ENCODE measurements at places on chromosomes 6 and 20. TPM values are rescaled to one million over a fixed set of nuclear protein-coding genes. Genes with fewer than 3 reads are reported as not detected.
A peak's percentile ranks its signal among the peaks of the same experiment; 100 is the strongest.

GRCh38 chr6:82589509-82590206 is 226.0 kb downstream of the TPBG start:
- DNase-seq, result no peak

- no peak for DNase-seq
Observed at GRCh38 chr6:132330759-132331158, 70.5 kb downstream of the MOXD1 start.

- DNase-seq, result no peak
Observed at GRCh38 chr6:27889628-27890444, 22.4 kb downstream of the OR2B2 start.

DNA sequence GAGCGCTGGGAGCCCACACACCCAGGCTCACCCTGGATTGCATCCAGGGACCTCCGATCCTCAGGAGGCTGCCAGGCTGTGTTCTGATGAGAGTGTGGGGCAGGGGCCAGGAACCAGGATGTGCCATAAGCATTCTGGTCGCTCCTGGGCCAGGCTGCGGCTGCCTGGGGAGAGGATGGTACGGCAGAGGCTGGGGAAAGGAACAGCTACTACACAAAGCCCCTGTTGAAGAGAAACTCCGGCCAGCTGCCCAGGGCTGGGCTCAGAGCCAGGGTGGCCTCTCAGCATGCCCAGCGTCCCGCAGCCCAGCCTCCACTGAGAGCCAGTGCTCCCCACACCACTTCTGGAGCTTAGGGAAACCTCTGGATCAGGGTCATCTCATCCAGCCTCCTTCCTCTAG is 21.7 kb upstream of the OCSTAMP start:
- DNase-seq, result peak; percentile 75

DNA sequence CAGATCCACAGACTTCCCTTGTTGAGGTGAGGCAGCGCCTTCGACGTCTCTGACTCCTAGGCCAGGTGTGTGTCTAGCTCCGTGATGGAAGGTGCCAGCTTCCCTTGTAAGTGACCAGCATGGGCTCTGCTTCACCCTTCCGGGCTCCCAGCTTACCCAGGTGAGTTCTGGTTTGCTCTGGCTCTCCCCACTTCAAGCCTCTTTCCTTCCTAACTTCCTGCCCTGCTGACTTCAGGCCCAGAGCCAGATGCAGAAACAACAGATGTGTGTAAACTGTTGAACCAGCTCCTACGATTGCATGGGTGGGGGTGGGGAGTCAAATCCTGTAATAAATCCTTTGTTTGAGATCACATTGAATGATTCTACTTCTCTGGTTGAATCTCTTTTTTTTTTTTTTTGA is 51.6 kb upstream of the BMP6 start:
- DNase-seq, result no peak

TFAP2D gene
- total RNA-seq, result not detected

DNA sequence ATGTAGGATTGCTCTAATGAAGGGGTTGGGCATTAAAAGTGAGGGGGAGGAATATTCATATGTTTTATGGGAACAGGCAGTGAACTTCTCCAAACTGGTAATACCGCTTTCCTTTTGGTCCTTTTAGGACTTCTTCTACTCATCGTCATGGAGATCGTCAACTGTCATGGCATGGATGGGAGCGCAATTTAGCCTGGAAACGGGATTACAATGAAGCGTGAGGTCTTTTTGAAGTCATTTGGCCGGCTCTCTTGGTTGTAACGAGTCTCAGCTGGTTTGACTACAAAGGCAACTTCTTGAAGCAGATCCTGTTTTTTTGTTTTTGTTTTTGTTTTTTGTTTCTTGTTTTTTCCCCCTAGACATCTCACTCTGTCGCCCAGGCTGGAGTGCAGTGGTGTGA is 1.4 kb upstream of the HLA-E start:
- no peak for DNase-seq

- no peak for DNase-seq
Observed at GRCh38 chr6:118743746-118744145, 92.4 kb upstream of the CEP85L start.

DNA sequence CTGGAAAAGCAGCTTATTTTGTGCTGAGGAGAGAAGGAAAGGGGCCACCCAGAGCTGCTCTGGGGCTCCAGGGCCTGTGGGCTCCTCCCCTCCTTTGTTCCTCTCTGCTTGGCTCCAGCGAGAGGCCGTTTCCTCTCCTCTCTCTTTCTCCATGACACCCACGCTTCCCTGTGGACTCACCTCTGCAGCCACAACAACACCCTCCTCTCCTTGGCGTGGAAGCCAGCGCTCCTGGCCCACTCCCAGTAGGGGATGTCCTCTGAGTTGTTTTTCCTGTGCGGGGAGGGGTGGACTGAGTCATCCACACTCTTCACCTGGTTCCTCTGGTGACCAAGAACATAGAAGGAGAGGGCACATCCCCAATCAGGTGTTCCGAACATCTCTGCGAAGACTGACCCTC is 4.9 kb upstream of the CDSN start:
- DNase-seq, result no peak

TP53TG5 gene
- total RNA-seq, result 2.1 TPM

VIP gene
- total RNA-seq, result 0.42 TPM

SAMD5 gene
- 0.67 TPM for total RNA-seq

DNA sequence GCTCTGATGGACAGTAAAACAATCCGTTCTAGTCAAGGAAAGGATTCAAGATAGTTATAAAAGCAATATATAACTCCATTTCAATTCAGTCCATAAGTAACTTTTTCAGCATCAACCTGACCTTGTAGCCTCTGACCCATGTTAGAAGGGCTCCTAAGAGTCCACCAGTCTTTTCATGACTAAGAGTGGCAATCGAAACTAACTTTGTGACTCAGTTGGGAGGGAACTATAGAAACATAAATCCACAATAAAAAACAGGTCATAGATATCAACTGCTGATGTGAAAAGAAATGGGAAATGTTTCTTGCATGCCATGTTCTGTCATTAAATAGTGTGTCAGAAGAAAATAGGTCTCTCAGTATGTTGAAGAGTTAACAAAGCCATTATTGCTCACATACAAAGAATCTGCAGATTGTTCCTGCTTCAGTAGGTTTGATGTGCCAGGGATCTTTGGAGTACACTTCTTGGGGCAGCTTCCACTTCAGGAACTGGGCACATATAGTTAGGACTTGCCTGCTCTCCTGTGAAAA is 16.2 kb upstream of the RBL1 start:
- DNase-seq, result no peak

All from left ventricle myocardium superior (tissue), 1 donor.